GM19239 (cell line): ENCODE measurements at places on chromosomes 5 and 9.

DNA sequence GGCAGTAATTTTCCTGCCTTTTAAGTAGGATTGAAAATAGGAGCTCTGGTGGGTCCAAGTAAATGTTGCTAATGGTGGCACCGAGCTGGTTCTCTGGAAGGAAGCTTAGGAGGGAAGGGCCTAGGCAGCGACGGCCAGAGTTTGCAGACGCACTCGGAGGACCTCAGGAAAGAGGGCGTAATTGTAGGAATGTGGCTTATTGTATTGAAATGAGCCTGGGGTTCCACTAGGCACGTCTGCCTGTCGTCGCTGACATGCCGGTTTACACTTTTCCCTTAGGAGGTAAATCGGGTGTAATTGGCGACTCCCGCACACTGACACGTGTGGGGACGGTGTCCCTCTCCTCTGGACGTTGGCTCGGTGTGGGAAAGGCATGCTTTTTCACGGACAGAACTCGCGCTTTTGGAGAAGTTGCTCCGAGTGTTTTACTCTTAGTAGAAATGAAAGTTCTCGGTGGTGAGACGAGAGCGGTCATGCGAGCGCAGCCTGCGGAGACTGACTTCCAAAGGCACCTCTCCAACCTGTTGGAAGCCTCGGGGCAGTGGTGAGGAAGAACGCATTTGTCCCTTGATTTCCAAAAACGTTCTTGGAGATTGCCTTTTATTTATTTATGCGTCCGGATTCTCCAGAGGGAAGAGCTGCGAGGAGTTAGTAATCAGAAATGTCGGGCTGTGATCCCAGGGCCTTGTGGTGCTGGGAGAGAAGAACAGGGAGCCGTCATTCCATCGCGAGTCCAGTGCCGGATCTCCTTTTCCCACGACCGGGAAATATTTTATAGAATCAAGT, 1.3 kb downstream of the NR4A3 start:
- no peak for DNase-seq

DNA sequence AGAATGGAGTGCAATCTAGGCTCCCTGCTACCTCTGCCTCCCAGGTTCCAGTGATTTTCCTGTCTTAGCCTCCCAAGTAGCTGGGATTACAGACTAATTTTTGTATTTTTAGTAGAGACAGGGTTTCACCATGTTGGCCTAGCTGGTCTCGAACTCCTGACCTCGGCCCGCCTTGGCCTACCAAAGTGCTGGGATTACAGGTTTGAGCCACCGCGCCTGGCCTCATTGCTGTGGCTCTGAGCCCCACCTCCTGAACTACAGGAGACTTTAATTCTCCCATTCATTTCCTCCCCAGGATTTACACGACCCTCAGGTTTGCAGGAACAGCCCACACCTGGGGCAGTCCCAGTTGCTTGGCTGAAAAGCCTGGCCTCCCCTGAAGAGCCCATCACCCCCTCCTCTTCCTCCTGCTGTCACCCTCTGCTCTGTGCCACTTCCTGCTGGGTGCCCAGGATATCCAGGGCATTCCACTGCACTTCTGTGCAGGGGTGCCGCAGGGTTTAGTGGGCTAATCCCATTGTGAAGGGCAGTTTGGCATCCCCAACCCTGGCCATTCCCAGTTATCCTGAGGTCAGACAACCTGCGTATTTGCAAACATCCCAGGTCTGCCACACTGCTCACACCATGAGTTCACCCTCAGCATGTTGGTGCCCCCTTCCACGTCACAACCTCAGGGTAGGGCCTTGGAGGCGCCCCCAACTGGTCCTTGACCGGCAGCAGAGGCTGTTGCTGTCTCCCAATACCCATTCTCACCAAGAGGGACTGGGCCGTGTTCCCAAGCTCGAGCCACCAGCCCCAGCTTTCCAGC, 265.0 kb upstream of the IRX4 start:
- DNase-seq, result no peak

DNA sequence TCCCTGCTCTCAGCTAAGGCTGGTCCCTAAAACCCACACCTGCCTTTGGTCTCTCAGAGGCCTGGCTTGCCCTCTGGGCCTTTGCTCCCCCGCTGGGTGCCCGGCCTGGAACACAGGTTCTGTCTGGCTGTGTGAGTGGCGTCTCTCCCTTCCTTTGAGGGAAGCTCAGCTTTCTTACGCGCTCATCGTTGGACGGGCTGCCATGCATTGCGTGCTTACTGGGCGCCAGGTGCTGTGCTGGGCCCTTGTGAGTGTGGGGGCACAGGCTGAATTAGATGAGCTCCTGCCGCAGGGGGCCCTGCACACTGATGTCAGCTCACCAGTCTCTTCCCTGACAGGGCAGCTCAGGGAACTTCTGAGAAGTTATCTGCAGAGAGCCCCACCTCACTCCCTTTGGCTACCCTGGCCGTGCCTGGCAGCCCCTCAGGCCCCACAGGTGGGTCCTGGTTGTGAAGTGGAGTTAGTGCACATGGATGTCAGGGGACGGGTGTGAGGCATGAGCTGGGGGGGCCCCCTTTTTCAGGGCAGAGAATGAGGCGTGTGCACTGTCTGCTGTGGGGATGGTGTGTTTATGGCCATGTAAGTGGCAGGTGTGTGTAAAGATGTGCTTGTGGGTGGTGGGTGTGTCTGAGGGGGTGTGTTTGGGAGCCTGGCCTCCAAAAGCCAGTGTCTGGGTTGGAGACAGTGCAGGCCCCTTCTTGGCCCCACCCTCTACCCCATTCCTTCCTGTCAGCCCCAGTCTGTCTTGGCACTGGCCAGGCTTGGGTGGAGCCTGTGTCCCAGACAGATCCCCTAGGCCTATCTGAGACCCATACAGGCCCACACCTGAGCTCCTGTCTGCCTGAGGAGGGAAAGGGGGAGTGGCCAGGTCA, 7.5 kb upstream of the RMND5B start:
- no peak for DNase-seq

DNA sequence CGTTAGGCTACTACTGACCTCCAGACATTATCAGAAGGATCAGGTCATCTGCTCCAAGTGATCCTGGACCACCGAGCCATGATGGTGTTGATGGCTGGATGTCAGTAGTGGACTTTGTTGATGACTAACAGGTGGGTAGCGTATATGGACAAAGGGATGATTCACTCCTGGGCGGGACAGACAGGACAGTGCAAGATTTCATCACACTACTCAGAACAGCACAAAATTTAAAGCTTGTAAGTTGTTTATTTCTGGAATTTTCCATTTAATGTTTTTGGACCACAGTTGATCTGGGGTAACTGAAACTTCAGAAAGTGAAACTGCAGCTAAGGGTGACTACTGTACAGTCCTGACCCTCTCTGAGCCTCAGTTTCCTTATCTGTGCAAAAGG, 12.7 kb downstream of the PDGFRB start:
- DNase-seq, result no peak

DNA sequence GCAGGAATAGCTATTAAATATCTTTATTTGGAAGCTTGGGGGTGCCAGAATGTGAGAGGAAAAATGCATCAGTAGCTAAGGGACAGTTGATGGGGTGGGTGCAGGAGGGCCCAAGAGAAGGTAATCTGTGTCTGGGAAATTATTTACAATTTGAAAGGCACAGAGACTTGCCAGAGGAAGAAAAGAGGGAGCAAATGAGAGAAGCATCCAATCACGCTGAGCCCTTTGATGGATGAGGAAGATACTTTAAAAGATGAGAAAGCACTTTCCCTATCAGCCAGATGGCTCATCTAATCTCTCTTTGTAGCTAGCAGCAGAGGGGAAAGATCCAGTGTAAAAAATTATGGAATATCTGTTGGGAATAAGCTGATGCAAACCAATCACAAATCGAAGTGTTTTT, 57.0 kb upstream of the ABCA1 start:
- DNase-seq, result no peak

- DNase-seq, result no peak
Observed at GRCh38 chr9:119998614-119999013, 581.4 kb downstream of the CDK5RAP2 start.

GRCh38 chr5:156124708-156125107, 202.3 kb upstream of the SGCD start:
- DNase-seq, result no peak

GRCh38 chr9:21682381-21682780, 120.1 kb upstream of the MTAP start:
- DNase-seq, result no peak

DNA sequence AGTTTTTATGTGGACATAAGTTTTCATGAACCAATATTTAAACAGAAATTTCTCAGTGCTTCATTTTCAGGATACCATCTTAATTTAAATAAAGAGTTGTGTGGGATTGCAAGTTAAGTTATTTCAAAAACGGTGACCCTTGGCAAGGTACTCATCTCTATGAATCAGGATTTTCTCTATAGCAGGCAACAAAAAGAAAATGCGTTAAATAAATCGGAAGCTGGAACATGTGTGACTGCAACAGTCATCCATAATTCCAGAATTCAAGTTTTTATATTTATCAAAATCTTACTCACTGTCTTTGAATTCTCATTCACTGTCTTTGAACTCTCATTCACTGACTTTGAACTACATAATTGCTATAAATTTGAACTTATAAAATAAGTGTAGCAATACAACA, 5.8 kb upstream of the RECK start:
- DNase-seq, result no peak

GRCh38 chr5:2206293-2207108, 323.8 kb upstream of the IRX4 start:
- DNase-seq, result no peak

GRCh38 chr5:82512025-82512424, 233.9 kb upstream of the RPS23 start:
- DNase-seq, result no peak

GRCh38 chr9:87327575-87328125, 170.0 kb upstream of the DAPK1 start:
- no peak for DNase-seq

DNA sequence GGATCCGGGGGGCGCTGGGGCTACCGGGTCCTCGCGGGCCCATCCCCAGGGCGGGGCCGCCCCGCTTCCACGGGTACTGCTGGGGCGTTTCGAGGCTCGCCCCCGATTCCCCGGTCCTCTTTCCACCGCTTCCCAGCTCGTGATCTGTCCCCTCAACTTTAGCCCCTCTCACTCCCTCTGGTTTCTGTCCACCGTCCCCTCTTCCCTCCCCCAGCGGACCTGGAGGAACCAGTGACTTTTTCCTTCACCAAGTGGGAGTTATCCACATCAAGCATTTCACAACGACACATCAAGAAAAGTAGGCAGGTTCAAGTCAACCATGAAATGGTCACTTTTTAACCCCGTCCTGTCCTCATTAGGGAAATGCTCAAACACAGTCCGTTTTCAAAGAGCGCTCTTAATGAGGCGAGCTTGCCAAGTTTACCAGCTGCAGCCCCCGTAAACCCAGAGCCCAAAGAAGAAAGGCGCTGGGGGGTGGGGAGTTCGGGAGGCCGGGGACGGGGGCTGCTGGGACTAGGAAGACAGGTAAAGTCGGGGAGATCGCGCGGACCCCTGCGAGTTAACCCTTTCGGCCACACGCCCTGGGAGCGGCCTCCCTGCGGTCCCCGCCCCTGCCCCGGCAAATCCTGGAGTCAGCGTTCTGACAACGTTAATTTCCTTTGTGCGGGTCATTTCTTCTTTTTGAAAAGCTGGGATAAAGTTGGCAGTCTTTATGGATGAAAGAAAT, 2.1 kb upstream of the NFIB start:
- DNase-seq, result peak; percentile 6

DNA sequence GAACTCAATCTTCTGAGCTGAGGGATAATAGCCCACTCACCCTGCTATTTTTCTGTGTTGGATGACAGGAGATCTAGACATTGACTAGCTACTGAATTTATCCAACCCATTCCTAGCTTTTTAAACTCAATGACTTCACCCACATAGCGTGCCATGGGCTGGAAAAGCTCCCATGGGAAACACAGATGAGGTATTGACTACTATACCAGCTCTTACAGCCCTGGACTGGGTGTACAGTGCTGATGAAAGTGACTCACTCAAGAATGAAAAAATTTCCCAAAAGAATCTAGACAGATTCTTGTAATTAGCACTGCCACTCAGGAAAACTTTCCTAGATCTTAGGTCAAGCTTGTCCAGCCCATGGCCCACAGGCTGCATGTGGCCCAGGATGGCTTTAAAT, 72.7 kb upstream of the NREP start:
- no peak for DNase-seq

DNA sequence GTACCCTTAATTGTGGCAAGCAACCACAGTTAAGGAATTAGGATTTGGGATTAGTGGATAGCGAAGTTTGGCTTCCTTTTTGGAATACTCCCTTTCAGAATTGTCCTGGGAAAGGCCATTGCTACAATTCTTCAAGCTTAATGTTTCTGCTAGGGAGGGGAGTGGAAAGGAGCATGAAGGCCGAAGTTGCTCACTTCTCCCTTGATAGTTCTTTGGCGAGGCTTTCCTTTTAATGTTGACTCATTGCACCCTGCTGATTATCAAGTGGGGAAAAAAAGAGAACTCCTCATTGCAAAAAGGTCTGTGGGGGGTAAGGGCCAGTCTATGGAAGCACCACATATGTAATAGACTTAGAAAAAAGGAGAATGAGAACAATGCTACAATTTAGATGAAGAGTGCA, 30.7 kb downstream of the GRIN3A start:
- DNase-seq, result no peak

DNA sequence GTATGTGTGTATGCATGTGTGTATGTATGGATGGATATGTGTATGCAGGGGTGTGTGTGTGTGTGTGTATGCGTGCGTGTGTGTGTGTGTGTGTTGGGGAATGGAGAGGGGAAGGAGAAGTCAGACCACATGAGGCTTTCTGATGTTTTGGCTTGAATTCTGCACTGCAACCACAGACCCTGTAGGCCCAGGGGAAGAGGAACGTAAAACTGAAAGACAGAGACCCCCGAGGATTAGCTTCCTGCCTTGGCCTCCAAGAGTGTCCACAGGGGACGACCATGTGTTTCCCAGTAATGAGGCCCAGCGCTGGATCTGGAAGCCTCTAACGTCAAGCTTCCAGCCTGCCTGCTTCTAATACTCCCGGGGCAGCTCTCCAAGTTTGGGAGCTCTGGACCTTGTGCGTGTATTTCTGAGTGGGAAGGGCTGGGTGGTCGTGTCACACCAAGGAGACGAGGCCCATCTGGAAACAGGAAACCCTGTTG, 5.8 kb downstream of the DCANP1 start:
- no peak for DNase-seq

- no peak for DNase-seq
Observed at GRCh38 chr9:80435591-80435990, 863.8 kb downstream of the TLE4 start.

- DNase-seq, result no peak
Observed at GRCh38 chr5:124661317-124662141, 84.9 kb downstream of the ZNF608 start.

DNA sequence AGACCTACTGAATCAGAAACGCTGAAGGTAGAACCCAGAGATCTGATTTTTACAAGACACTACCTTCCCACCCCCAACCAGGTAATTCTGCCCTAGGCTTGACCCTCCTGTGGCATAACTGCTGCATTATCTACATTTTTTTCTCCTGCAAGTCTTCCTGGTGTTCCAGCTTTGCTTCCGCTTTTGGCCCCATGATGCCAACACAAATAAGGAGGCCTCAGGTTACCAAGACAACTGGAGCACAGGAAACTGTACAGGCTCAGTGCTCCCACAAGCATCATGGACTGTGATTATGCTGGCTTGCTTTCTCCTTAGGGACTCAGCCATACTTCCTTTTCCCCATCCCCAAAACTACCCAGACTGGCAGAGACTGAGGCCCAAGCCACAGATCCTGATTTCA, 6.6 kb upstream of the MSMP start:
- DNase-seq, result no peak

GRCh38 chr5:172680921-172681320, 39.9 kb downstream of the NEURL1B start:
- no peak for DNase-seq
